ENCODE measurements at places on chromosomes 16 and 17.

DNA sequence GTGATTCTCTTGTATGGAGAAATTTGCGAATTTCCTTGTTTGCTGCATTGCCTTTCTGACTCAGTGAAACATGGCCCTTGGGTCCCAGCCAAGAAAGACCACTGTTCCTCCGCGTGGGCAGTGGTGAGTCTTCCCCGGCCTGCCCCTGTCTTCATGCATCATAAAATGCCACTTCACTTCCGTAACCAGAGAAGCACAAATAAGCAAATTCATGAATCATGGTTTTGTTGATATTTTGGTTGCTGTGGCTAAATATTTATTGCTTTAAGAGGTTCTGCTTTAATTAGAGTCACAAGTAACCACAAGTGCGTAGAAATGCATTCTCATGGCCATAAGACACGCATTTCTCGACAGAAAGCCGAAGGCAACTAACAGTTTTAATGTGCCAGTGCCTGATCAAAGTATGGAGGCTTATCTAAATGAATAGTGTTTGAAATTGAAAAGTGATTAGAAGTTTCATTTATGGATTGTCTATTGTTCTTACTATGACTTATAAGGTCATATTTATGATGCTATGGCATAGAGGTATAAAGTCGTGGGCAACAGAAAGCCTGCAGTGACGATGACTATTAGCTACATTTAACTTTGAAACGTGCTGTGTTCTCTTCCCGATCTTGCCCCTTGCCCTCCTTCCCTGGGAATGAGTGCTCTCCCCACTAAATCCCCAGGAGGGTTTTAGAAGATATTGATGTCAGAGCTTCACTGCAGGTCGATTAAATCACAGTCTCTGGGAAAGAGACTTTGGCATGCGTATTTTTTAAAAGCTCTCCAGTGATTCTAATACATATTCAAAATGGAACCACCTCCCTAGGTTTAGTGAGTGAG lies 76.0 kb downstream of the WIPI1 start:
- DNase-seq, result no peak

- DNase-seq, result no peak
Observed at GRCh38 chr16:87198881-87199280, 118.3 kb downstream of the C16orf95 start.

DNA sequence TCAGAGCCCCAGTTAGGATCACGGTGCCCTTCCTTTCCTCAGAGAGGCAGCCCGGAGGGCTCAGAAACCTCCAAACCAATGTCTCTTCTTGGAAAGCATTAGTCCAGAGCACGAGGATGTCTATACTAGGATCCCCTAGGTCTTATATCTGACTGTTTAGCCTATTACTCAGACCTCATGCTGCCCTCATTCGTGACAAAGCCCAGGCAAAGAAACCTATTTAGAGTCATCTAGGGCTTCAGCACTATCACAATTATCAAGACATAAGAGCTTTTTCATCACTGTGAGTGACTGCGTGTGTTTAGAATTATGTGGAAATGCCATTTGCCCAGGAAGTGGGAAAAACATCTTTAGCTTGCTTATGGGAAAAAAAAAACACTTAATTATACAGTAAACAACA lies 159.8 kb upstream of the NOL11 start:
- no peak for DNase-seq

- DNase-seq, result no peak
Observed at GRCh38 chr16:47197536-47198179, 53.9 kb upstream of the NETO2 start.

- no peak for DNase-seq
Observed at GRCh38 chr17:78233678-78234077, 2.2 kb downstream of the TMEM235 start.

DNA sequence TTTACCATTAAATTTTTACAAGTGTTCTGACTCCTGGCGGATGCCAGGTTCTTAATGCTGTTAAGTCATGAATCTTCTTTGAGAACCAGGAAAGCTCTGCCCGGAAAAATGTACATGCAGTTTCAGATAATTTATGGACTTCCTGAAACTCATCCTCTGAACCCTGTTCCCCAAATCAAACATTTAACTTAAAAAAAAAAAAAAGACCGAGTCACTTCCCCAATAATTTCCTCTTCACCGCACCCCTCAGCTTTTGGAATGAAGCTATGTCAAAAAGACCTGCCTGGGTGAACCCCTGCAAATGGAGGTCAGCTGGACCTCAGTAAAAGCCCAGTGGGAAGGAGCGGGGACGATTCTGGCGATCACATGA lies 15.0 kb downstream of the ZNF232 start:
- no peak for DNase-seq

DNA sequence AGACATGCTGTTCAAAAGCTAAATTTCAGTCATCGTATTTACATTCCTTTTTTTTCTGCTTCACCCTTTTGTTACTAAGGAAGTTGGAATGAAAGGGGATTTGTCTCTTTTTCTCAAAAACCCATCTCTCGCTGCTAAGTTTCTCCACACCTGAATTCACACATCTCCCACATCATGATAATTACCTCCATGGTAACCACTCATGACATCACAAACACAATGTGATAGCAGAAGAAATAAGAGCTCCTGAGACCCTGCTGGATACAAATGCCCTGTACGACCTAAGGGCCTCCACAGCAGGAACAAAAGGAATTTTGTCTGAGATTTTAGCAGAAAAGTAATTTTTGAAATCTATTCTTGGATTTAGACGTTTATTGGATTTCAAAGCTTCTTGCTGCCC lies 82.6 kb upstream of the GNAO1 start:
- DNase-seq, result no peak
